NCI-H526 treated with DMSO at 0.1 percent for 48 hours (cell line): ENCODE measurements at places on chromosomes 12 and 14.
A peak's percentile ranks its signal among the peaks of the same experiment; 100 is the strongest.

DNA sequence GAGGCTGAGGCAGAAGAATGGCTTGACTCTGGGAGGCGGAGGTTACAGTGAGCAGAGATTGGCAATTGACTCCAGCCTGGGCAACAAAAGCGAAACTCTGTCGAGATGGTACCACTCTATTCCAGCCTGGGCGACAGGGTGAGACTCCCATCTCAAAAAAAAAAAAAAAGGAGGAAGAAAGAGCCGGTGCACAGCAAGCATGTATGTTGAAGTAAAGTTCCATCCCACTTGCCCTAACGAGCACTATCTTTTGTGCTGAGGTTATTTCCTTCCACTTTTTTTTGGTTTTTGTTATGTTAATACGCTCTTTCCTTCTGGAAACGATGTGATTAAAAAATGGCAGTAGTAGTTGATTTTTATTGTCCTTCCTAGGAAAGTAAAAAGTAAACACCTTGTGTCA lies 19.5 kb upstream of the GOLGA5 start:
- DNase-seq = no peak

- DNase-seq = no peak
Observed at GRCh38 chr12:105425254-105426174, 95.0 kb downstream of the C12orf75 start.

- DNase-seq = no peak
Observed at GRCh38 chr12:52873832-52874572, 25.2 kb upstream of the KRT78 start.

GRCh38 chr14:101426466-101426865 lies 134.8 kb upstream of the DIO3 start:
- DNase-seq = no peak

GRCh38 chr12:28857369-28857768 lies 291.7 kb upstream of the FAR2 start:
- DNase-seq = no peak

DNA sequence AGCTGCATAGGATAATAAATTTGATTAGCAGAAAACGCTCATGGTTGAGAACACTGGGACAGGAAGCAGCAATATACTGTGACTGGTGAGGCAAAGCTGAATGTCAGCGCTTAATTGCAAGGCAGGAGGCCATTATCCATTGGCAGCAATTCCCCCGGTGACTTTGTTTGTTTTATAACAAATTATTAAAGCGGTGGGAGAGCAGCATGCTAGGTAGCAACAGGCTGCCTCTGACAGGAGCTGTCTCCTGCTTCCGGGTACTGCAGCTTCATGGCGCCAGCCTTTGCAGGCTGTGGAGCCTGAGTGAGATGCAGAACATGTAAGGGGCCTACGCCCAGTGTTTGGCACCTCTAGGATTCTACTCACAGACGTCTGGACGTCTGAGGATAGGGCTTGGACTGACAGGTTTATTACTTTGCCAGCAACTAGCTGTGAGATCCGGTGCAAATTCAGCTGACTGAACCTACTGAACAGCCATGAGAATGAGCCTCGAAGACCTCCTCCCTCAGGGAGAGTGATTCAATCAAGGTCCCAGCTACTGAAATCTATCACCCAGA lies 82.1 kb upstream of the SSTR1 start:
- peak; percentile 56 for DNase-seq

DNA sequence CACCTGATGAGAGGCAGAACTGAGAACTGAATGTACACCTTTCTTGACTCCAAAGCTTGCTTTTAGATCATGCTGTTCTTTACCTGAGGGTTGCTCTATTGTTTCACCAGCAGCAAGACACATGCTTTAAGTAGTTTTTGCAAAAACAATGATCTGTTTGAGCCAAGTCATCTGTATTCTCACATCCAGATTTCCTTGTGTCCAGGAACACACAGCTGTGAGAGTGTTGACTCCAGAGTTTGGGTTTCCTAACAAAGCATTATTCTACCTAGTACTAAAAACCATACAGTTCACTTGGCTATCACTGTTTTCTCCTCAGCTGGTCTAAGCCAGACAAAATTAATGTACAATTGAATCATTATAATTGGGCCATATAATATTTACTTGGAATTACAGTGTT lies 120.4 kb downstream of the STAB2 start:
- DNase-seq = no peak

DNA sequence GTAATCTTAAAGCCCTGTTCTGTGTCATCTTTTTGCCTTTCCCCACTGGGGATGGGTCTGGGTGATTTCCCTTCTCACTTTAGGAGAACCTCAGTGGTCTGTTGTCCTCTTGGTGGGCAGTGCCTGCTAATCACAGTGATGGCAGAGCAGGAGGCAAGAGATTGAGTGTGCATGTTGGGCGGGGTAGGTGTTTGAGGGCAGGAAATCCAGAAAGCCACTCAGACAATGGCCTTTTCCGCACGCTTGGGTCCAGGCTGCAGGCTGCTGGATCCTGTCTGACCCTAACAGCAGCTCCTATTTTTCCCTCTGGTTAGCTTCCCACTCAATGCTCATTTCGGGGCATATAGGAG lies 13.7 kb upstream of the ITGA5 start:
- no peak for DNase-seq

DNA sequence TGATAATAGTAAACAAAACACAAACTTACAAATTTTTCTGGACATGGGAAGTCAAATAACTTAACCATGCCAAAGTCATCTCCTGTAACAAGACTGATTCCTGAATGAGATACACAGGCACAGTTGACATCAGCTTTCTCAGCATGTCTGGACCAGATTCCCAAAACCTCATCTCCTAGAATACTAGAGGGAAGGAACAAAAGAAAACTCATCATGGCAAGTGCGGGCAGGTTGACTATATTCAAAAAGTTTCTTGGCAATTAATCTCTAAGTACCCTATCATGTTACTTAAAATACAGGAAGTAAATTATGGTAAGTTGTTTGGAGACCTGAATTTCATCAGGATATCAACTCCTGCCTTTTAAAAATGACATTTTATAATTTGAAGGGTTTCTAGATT lies 53.9 kb downstream of the ZC3H14 start:
- DNase-seq = no peak

- DNase-seq = no peak
Observed at GRCh38 chr12:107656302-107656701, 29.3 kb upstream of the PWP1 start.

- DNase-seq = no peak
Observed at GRCh38 chr14:68359837-68360552, 432.9 kb downstream of the ZFP36L1 start.

- DNase-seq = peak; percentile 53
Observed at GRCh38 chr12:57069523-57069922, 9.1 kb downstream of the NEMP1 start.

- DNase-seq = no peak
Observed at GRCh38 chr14:105497671-105498429, 6.8 kb downstream of the TEDC1 start.

DNA sequence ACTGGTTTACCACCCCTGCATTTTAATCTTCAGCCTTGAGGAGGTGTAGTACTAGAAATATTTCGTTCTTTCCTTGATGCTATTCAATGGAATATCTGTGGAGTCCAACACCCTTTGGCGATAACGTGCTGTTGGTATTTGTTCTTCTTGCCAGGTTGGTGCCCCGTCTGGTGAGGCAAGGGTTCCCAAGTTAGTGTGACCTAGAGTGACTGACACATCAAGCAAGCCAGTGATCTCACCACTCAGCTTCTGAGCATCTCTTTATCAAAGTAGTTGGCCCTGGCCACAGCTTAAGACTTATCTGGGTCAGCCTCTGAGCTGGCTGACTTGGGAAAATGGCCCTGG lies 60.2 kb downstream of the PLXNC1 start:
- no peak for DNase-seq

GRCh38 chr12:16034136-16034817 lies 123.1 kb downstream of the DERA start:
- DNase-seq = no peak

GRCh38 chr14:74574706-74575105 lies 37.3 kb downstream of the LTBP2 start:
- DNase-seq = no peak

- no peak for DNase-seq
Observed at GRCh38 chr14:85539510-85539909, 9.6 kb downstream of the FLRT2 start.

DNA sequence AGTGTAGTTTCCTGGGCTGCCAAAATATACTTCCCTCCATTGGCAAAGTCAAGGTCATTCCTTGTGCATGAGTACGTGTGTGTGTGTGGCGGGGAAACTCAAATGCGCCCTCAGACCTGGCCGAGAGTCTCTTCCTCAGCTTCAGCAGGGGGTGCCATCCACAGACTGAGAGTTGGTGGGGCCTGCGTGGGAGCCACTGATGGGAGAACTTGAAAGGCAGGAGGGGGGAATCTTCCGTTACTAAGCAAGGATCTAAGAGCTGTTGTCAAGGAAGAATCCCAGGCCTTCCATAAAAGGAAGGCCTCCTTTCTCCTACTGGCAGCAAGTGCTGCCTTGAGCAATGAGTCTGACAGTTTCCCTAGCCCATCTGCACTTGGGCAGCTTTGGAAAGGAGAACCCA lies 274.9 kb downstream of the EMP1 start:
- DNase-seq = no peak

GRCh38 chr12:14171106-14171505 lies 189.7 kb upstream of the GRIN2B start:
- DNase-seq = no peak

DNA sequence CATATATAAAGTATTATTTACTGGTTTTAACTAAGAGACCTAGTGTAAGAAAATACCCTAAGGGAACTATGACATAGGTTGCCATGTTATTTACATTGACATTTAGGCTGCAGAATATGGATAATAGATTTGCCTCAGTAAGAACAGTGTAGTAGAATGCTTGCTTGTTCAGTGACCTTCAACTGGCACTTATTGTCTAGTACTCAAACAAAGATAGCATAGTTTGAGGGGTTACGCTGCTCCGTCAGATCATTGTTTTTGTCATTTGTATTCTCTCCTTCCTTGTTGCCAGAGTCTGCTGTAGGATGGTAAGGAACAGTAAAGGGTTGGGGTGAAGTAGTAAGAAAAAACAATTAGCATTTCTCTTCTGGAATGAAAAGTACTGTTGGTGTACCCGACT lies 33.2 kb downstream of the TOGARAM1 start:
- no peak for DNase-seq

DNA sequence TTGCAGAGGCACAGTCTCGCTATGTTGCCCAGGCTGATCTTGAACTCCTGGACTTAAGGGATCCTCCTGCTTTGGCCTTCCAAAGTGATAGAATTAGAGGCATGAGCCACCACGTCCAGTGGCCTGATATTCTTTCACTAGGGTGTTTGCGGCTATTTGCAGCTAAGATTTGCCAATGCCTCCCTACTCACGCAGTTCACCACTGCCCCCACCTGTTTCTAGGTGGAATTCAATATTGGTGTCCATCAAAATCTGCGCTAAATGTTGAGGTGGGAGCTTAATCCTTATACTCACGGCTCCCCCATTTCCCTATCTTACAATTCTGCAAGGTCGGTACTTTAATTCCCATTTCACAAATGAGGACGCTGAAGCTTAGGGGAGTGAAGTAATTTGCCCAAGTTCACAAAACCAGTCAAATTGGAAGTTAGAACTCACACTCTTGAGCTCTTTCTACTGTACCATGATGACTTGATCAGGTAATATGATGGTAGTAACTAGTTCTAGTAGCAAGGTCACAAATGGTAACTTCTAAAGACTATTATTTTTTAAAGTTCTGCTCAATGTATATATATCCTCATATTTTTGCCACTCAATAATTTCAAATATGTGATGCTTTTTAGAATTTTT lies 22.1 kb upstream of the LRRC9 start:
- DNase-seq = peak; percentile 30
